ENCODE measurements at places on chromosomes 4 and X. TPM values are rescaled to one million over a fixed set of nuclear protein-coding genes. Genes with fewer than 3 reads are reported as not detected.

CACNA1F gene
- under 0.01 TPM for total RNA-seq

SSX4 gene
- total RNA-seq = not detected

OTUD6A gene
- total RNA-seq = not detected

F9 gene
- not detected for total RNA-seq

ING2 gene
- total RNA-seq = 5.5 TPM

ADH1B gene
- not detected for total RNA-seq

GRIA3 gene
- total RNA-seq = not detected

EDNRA gene
- 0.34 TPM for total RNA-seq
